ENCODE measurements at places on chromosomes 6 and 20.

DNA sequence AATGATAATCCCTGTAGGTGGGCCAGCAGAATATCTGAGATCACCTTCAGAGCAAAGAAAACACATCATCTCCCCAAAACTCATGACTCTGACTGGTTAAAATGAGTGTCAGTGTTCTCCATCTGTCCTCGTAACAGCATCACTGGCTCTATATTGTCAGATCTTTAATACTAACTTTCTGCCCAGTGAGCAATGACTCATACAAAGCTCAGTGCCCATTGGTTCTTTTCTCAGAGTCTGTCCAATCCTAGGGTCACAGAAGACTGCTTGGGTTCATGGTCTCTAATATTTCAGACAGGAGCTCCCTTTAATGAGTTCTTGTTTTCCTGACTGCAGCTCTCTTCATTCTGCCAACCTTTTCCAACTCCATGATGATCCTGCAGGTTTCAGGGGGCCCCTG, 36.4 kb downstream of the HLA-DPB1 start:
- DNase-seq: no peak

DNA sequence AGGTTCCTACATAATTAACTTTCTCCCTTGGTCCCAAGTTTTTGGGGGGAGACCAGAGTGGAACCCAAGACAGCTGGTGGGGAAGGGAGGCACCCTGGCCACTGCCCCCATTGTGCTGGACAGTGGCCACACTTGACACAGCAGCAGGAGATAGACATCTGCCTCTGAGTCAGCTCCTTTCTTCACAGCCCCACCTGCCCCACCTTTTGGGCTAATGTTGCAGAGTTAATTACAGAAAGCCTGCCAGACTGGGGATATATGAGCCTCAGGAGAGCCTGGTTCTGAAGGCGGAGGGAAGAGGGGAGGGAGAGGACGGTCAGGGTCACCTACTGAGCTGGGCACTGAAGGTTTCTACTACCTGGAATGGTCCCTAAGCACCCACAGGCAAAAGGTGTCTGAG, 50.6 kb downstream of the MAFB start:
- DNase-seq: no peak

DNA sequence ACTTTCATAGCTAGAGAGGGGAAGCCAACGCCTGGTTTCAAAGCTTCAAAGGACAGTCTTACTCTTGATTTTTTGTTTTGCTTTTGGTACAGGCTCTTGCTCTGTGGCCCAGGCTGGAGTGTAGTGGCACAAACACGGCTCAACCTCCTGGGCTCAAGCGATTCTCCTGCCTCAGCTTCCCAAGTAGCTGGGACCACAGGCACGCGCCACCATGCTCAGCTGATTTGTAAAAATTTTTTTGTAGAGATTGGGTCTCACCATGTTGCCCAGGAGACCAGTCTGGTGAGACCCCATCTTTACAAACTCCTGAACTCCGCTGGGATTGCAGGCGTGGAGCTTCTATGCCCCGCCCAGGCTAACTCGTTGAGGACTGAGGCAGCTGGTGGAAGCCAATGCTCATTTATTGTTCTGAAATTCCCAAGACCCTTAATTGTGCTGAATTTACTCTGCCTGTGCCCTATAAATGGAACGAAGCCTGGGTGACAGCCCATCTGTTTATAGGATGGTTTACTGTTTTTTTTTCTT, 18.0 kb downstream of the SRSF3 start:
- DNase-seq: no peak

GRCh38 chr6:87798393-87799278, 96.6 kb upstream of the AKIRIN2 start:
- no peak for DNase-seq

- DNase-seq: no peak
These were observed 59.1 kb downstream of the ADGRF1 start for GRCh38 chr6:46983007-46983411.

DNA sequence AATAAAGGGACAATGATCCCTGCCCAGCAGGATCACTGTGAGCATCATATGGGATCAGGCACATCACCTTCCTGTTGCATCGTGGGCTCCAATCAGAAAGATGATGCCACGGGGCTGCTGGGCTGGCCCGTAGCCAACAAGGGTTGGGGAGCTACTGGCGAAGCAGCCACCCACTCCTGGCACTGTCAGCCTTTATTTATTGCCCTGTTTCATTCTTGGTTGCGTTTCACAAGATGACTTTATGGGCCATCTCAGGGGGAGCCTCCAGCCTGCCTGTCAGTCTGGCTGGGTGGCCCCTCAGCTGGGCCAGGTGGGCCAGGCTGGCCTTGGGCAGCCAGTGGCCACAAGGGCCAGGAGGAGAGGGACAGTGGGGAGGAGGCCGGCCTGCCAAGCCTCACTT, 17.3 kb downstream of the VSTM2L start:
- no peak for DNase-seq

GRCh38 chr6:35496841-35497570, at the start of gene TEAD3:
TSS of gene TEAD3 (minus strand) at chr6:35497079.
- DNase-seq: peak; percentile 47

DNA sequence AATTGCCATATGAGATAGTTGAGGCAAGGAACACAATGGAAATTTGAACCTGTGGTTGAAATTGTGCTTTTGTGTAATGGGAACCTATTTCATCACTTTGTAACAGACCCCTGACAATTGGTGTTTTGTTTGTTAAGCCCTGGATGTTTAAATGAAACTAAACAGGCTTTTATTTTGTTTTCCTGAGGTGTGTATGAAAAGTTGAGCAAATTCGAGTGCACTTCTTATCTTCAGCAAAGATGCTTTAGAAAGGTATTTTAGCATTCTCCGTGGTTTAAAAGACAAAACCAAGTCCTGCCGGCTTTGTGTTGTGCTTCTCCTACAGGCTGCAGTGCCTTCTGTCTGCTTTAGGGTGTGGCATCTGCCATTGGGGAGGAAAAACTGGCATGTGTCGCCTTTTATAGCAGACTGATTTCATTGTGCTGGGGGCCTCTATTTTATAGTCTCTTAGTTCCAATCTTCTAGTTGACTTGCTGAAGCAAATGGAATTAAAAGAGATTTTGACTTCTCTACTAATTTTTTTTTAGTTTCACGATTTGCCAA, 2.2 kb upstream of the ARID1B start:
- DNase-seq: no peak

DNA sequence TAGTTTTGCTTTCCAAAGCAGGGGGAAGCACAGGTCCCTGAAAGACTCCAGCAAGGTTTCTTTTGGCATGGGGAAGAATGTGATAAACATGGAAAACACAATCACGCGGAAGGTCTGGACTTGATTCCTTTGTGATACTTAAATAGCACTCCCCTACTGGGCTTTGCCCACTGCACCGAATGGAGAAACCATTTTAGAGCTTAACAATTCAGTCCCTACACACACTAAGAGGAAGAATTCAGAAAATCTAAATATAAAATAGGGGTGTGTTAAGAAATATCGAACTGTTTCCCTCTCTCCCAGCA, 71.4 kb upstream of the NHSL1 start:
- DNase-seq: no peak

- DNase-seq: peak; percentile 6
These were observed 123.1 kb downstream of the RPS12 start for GRCh38 chr6:132937466-132937906.

GRCh38 chr6:137390334-137390733, 103.9 kb downstream of the OLIG3 start:
- no peak for DNase-seq

- no peak for DNase-seq
These were observed 3.8 kb downstream of the INSM1 start for GRCh38 chr20:20371681-20372080.

GRCh38 chr6:169779896-169780295, 28.5 kb downstream of the ERMARD start:
- no peak for DNase-seq

- no peak for DNase-seq
These were observed 7.3 kb downstream of the GZF1 start for GRCh38 chr20:23369072-23369823.

DNA sequence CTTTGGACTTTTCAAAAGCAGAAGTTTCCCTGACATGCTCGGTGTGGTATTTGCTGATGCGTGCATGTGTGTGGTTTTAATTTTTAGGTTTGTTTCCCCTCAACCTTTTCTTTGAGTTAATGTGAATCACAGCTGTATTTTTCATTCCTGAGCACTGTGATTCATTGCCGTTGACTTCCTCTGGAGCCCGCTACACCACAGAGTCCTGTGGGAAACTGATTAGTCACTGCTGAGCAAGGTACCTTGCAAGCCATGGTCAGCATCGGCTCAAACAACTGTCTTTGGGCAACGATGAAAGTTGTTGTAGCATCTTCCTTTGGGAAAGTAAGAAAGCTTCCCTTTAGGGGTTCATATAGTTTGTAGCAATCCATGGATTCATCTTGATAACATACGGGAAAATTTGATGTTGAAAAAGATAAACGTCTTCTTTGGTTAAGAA, 57.5 kb downstream of the RIN2 start:
- no peak for DNase-seq

- DNase-seq: no peak
These were observed 86.1 kb downstream of the SLX4IP start for GRCh38 chr20:10521068-10521831.

GRCh38 chr6:41028561-41029412, 10.2 kb downstream of the UNC5CL start:
- DNase-seq: no peak

- no peak for DNase-seq
These were observed 838.8 kb downstream of the MAFB start for GRCh38 chr20:39850246-39850645.

DNA sequence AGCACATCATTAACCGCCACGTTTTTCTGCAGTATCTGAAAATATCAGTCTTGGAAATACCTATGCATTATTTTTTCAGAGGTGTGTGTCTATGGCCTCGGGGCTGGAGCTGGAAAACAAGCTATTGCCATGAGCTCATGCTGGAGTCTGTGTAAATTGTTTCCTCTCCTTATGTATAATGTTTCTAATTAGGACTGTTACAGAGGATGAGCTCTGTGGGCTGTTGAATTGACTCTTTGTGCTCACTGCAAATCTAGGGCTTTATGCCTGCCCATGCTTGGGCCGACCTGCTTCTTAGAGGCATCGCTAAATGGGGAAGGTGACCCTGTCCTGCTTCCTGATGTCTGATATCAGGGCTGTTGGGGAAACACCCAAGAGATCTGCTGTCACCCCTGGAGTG, 80.8 kb upstream of the SLC22A16 start:
- DNase-seq: no peak

- no peak for DNase-seq
These were observed 21.1 kb downstream of the KIAA1755 start for GRCh38 chr20:38239441-38239840.

DNA sequence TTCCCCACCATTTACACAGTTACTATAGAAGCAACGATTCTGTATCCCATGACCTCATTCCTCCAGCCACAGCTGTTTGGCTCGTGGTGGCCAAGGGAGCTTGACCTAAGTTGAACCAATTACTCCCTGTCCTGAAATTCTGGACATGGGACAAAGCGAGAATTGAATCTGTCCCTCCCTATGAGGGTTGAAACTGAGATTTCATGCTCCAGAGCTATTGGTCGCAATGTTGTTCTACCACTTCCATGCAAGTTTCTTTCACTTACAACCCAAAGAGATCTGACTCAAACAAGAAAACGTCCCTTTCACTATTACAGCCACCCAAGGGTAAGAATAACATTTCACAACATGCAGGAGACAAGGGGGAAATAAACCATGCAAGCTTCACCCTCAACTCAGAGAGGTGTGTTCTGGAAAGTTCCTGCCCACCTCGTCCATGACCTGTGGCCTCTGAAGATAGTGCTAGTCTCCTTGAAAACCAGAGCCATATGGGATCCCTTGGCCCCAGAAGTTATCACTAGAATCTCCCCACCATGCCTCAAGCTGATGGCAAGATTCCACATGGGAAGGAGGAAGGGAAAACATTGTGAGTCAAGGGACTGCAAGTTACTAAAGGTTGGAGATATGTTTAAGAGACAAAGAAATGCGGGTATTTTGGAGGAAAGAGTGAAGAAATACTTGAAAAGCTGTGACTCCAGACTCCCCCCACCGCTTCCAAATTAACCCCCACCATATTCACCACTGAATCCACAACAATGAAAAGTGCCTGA, 74.5 kb upstream of the SRSF6 start:
- DNase-seq: no peak

DNA sequence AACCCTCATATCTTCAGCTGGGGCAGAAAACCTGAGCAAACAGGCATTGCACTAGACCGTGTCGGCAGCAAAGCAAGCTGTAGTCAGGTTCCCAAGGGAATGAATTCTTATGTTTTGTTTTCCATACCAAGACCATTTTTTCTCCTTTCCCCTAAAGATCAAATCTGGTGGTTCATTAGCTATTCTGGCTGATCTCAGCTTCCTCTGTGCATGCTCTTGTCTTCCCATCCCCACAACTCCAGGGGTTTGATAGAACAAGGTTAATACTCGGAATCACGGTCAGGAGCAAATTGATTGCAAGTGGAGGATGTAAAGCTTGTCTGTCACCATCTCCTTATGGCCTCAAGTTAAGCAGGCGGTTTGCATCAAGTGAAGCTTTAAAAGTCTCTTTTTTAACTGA, 778.8 kb downstream of the KIF16B start:
- no peak for DNase-seq

DNA sequence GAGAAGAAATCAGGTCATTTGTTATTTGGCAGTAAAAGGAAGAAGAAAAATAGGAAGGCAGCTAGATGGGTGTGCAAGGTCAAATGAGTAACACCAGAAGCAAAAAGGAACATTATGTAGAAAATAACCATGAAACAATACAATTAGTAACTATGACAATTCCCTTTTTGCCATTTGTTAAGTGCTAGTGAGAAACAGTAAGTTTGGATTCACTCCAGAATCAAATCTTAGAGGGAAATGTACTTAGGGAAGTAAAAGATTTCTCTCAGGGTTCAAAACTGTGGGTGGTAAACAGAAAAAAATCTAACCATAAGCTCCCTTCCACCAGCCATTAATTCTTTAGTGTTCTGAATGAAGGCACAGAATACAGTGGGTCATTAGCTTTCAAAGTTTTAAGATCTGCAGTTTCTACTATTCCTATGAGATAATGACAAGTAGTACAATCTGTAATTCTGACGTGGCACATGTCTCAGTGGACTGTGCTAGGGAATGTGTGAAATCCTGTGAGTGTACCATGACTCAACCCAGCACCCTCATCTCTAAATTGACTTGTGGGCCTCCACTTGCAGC, 17.1 kb downstream of the REPS1 start:
- DNase-seq: no peak

GRCh38 chr20:44302026-44302669, 8.9 kb downstream of the FITM2 start:
- DNase-seq: no peak

DNA sequence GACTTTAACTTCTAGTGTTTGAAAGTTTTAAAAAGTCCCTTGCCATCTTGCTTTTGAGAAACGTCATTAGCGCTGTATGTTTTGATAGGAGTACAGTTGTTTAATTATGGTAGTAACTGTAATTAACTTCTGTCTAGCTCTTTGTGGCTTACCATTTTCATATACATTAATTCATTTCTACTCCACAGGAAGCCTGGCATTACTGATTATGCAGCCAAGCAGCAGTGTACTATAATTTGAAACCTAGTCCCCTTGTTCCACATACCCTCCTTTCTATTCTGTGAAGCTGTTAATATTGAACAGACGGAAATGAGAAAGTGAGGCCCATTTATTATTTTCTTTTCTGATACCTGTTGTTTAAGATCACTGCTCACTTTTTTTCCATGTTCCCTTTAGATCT, 235.4 kb downstream of the CDKAL1 start:
- DNase-seq: no peak

Measured in stimulated activated CD4-positive, alpha-beta T cell treated with anti-CD3 and anti-CD28 coated beads, Interleukin-2, amount 100 ng/mL, for 48 hours (primary cell).